ENCODE measurements at places on chromosomes 12 and 14.

- no peak for DNase-seq
Measured at GRCh38 chr14:72788255-72788654, 105.6 kb downstream of the DPF3 start.

GRCh38 chr12:11689591-11690186, 40.2 kb downstream of the ETV6 start:
- DNase-seq = no peak

DNA sequence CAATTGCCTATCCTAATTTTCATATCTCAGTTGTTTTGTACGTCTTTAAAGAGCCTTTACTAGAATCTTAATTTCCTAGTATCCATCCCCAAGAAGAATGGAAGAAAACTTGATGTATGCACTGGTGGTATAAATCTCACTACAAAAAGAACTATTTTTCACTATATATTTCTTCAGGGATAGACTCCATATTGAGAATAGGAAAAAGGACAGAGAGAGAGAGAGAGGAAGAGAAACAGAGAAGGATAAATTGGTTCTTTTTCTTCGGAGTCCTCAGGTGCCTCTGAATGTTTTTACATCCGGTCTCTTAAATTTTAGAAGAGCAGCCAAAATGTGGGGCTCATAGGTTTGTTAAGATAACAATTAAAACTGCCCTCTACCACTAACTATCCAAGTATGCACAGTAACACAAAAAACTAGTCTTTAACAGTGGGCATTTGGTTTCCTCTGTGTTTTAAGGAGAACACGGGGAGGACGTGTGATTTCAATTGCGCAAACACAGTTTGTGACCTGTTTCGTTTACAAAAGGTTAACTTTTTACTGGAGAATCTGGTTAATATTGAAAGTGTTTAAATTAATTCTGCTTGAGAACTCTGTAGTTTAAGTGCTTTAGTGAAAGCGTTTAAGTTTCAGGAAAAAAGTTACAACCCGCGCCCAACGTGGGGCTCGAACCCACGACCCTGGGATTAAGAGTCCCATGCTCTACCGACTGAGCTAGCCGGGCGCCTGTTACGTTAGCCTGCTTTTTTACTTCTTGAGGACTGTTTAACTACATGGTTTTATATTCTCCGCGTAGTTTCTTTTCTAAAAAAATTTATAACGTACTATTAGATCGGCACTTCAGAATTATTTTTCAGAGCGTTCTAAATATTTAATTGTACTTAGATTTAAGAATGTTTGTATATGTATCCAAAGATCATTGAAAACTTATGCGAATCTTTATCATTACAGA, 5.1 kb upstream of the PSMA3 start:
- peak; percentile 82 for DNase-seq

DNA sequence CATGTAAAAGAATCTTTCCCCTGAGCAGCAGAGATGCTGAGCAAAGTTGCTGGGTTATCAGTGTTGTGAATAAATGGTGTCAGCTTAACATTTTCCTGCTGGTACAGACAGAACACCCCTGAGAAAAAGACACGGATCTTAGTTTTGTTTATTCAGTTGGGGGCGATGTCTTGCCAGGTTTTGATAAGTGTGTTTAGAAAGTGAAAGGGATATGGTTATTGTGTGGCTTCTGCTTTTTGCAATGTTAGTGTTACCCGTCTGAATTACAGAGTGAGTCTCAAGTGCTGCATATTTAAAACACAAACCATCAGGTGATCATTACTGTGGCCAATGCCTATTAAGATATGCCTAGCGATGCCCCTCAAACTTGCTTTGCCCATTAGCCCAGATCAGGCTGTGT, 864.6 kb upstream of the SEL1L start:
- no peak for DNase-seq

DNA sequence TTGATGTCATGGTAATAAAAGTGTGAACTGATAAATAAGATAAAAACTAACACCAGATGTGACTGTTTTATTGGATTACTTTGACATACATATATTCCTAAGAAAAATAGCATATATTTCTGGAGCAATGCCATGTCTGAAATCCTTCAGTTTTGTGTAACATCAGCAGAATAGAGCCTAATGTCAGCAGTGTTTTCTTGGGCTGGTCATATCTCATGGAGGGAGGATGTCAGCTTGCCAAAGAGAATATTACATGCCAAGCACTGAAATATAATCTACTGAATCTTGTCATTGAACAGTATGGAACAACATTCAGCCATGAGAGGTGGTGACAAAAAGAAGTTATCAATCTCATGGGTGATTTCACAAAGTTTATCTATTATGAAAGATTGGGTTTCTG, 220.3 kb downstream of the KLHL28 start:
- no peak for DNase-seq

GRCh38 chr14:92470215-92470614, 43.4 kb upstream of the RIN3 start:
- DNase-seq = no peak

- DNase-seq = no peak
Measured at GRCh38 chr12:115871714-115872113, 405.8 kb downstream of the MED13L start.

DNA sequence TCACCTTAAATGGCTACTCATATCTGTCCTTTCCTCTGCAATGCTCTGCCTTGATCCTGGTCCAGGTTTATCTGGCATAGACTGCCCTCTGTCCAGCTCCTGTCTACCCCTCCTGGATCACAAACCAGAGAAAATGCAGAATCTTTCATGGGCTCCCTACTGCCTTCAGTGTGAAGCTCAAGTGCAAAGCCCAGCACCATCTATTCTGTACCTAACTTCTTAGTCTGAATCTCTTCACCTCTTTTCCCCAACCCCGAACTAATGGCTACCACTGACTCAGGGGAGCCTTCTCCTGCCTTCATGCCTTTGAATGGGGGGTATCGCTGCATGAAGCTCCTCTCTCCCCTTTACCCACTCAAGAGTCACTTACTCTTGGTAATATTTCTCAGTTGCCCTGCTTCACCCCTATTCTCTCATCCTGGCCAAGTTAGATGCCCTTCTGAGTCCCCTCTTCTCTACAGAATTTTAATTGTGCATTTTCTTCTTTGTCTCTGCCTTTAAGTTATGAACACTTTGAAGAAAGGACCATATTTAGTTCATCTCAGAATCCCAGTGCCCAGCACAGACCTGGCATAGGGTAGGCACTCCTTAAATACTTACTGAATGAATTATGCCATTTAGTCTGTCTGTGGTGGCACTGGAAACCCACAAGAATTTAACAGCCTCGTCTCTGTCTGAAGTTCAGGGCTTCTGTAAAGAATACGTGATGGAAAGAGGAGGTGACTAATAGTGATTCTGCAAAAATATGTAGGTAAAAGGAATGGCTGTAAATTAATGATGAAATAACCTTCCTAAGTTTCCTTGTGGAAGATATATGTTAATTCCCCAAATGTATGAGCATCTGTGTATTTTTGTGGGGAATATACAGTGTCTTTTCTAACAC, 191.3 kb upstream of the AMIGO2 start:
- no peak for DNase-seq

- no peak for DNase-seq
Measured at GRCh38 chr14:52741865-52742264, 11.9 kb downstream of the STYX start.

- DNase-seq = no peak
Measured at GRCh38 chr12:113369391-113369985, 11.1 kb downstream of the PLBD2 start.

- no peak for DNase-seq
Measured at GRCh38 chr12:106736051-106736957, 38.2 kb upstream of the RIC8B start.

- no peak for DNase-seq
Measured at GRCh38 chr12:124599074-124599999, 31.9 kb upstream of the NCOR2 start.

GRCh38 chr12:115451780-115452736, 768.1 kb upstream of the TBX3 start:
- DNase-seq = no peak

DNA sequence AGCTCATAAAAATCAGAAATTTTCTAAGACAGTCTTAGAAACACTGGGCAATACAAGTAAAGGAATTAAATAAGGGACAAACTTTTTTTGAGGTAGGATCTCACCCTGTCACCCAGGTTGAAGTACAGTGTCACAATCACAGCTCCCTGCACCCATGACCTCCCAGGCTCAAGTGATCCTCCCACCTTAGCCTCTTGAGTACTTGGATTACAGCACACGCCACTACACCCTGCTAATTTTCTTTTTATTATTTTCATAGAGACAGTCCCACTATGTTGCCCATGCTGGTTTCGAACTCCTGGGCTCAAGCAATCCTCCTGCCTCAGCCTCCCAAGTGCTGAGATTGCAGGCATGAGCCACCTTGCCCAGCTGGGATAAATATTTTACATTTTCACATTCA, 90.3 kb downstream of the USP15 start:
- no peak for DNase-seq

- DNase-seq = no peak
Measured at GRCh38 chr12:78040111-78040510, 209.4 kb downstream of the NAV3 start.

DNA sequence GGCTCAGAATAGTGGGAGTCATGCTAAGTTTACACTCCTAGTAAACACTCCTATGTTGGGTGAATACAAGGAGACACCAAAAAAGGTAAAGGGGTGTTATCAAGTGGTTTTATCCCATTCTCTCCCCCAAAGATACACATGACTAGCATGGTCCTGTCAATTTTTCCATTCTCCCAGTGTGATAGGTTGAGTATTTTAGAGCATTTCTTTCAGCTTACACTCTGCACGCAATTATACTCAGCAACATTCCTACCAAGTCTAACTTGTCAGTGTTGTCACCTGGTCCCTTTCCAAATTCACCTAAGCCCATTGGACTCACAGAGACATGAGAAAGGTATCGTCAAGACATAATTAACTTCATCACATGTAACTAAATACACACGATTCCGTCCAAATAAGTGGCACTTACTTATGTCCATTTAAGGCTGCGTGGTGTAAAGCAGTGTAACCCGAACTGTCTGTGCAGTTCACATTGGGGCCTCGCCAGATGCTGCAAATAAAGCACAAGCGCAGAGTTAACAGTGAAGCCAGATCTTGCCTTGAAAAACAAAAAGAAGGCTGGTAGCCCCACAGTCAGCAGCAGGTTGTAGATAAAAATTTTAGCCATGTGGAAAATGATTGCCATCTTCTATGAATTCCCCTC, 159.7 kb downstream of the ANKS1B start:
- no peak for DNase-seq

- no peak for DNase-seq
Measured at GRCh38 chr12:93200291-93200917, 177.3 kb upstream of the NUDT4 start.

GRCh38 chr12:70449753-70450341, 83.8 kb downstream of the KCNMB4 start:
- DNase-seq = no peak

DNA sequence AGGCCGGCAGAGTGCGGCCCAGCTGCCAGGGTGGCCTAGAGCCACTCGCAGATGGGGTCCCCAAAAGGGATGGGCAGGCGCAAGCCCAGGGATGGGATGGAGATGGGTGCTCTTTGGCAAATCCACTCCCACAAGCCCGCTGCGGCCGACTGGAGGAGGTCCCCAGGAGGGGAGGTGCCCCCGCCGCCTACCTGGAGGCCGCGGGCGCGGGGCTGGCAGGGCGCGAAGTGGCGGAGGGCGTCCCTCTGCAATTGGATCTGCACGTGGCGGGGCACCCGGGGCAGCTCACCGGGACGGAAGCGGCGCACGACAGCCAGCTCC, 730 bp downstream of the PPP1R3E start:
- no peak for DNase-seq

All from stimulated activated CD4-positive, alpha-beta T cell treated with anti-CD3 and anti-CD28 coated beads, Interleukin-12 subunit alpha, Interleukin-12 subunit beta, amount 100 ng/mL, for 4 hours (primary cell).